ENCODE measurements at places on chromosomes 1 and 21. TPM values are rescaled to one million over a fixed set of nuclear protein-coding genes. Genes with fewer than 3 reads are reported as not detected.

The A3GALT2 gene
- total RNA-seq, result not detected

The RXFP4 gene
- not detected for total RNA-seq

The CLDN8 gene
- total RNA-seq, result not detected

The MRPL55 gene
- 81.3 TPM for total RNA-seq

The LYSMD1 gene
- 6.1 TPM for total RNA-seq

The FAM151A gene
- not detected for total RNA-seq

The PTPN22 gene
- total RNA-seq, result not detected

The TXNIP gene
- total RNA-seq, result 0.16 TPM

The THEMIS2 gene
- total RNA-seq, result 0.82 TPM

The VTCN1 gene
- total RNA-seq, result not detected

The FLG gene
- total RNA-seq, result not detected

The GNAT2 gene
- total RNA-seq, result not detected

The OR2T29 gene
- not detected for total RNA-seq

The FALEC gene
- not detected for total RNA-seq

The SPAG17 gene
- total RNA-seq, result not detected

The SELL gene
- 0.10 TPM for total RNA-seq

The HSD11B1 gene
- not detected for total RNA-seq

The CCDC185 gene
- not detected for total RNA-seq

The MATN1 gene
- 0.05 TPM for total RNA-seq

The TNFRSF4 gene
- total RNA-seq, result not detected

The CCT8 gene
- total RNA-seq, result 162 TPM

The ELAVL4 gene
- total RNA-seq, result not detected

The RWDD3 gene
- 11.1 TPM for total RNA-seq

The CELA3A gene
- total RNA-seq, result not detected

The OVAAL gene
- not detected for total RNA-seq

The SASS6 gene
- total RNA-seq, result 4.6 TPM

The RRP1 gene
- total RNA-seq, result 37.7 TPM

The POMGNT1 gene
- total RNA-seq, result 44.7 TPM

The FNDC10 gene
- total RNA-seq, result 5.2 TPM

The UBASH3A gene
- total RNA-seq, result 0.09 TPM

The NECTIN4 gene
- total RNA-seq, result 1.9 TPM

The LAMC1 gene
- 110 TPM for total RNA-seq

The CLCA4 gene
- total RNA-seq, result not detected

The MTR gene
- total RNA-seq, result 5.8 TPM

The PRKACB gene
- total RNA-seq, result 3.6 TPM

The UBE2U gene
- total RNA-seq, result not detected

The TP73 gene
- total RNA-seq, result 0.39 TPM

The NR5A2 gene
- 5.6 TPM for total RNA-seq

The S100B gene
- not detected for total RNA-seq

The SYT6 gene
- 0.48 TPM for total RNA-seq

The FBXO44 gene
- total RNA-seq, result 12.2 TPM

The MFAP2 gene
- 0.21 TPM for total RNA-seq

The DNTTIP2 gene
- total RNA-seq, result 40.0 TPM

The JAM2 gene
- total RNA-seq, result not detected

The GJB5 gene
- not detected for total RNA-seq

The PARK7 gene
- 347 TPM for total RNA-seq

The GSTM2 gene
- 4.1 TPM for total RNA-seq

The KCNE2 gene
- not detected for total RNA-seq

The OR2G6 gene
- not detected for total RNA-seq
